ENCODE measurements at places on chromosomes 6 and 20. TPM values are rescaled to one million over a fixed set of nuclear protein-coding genes. Genes with fewer than 3 reads are reported as not detected.

VGLL2 gene
- not detected for total RNA-seq

CTAGE9 gene
- not detected for total RNA-seq

MAVS gene
- 21.0 TPM for total RNA-seq

FAM110A gene
- 13.2 TPM for total RNA-seq

ERVFRD-1 gene
- under 0.01 TPM for total RNA-seq

EBF4 gene
- 6.2 TPM for total RNA-seq

HMGN4 gene
- total RNA-seq, result 31.8 TPM

AGPAT1 gene
- total RNA-seq, result 41.7 TPM

SNHG17 gene
- 13.2 TPM for total RNA-seq

POM121L2 gene
- total RNA-seq, result not detected

EPB41L1 gene
- total RNA-seq, result 1.3 TPM

PPP1R3G gene
- total RNA-seq, result under 0.01 TPM

FOXQ1 gene
- total RNA-seq, result not detected

RIPPLY2 gene
- total RNA-seq, result not detected

PGC gene
- not detected for total RNA-seq

NKX2-2 gene
- not detected for total RNA-seq

SLC22A23 gene
- total RNA-seq, result 0.81 TPM

MYH7B gene
- 0.54 TPM for total RNA-seq

CAP2 gene
- under 0.01 TPM for total RNA-seq

HLA-F gene
- 161 TPM for total RNA-seq

PXMP4 gene
- total RNA-seq, result 6.7 TPM

PNPLA1 gene
- total RNA-seq, result 0.27 TPM

ARFRP1 gene
- total RNA-seq, result 52.0 TPM

SLC22A2 gene
- not detected for total RNA-seq

ZNF165 gene
- total RNA-seq, result 1.6 TPM

KCNK5 gene
- 18.6 TPM for total RNA-seq

COL12A1 gene
- under 0.01 TPM for total RNA-seq

DNAH8 gene
- total RNA-seq, result not detected

HDGFL1 gene
- not detected for total RNA-seq

CLPSL2 gene
- not detected for total RNA-seq

All from hematopoietic multipotent progenitor cell (in vitro differentiated cells).